ENCODE measurements at places on chromosomes 2 and 18. TPM values are rescaled to one million over a fixed set of nuclear protein-coding genes. Genes with fewer than 3 reads are reported as not detected.

The SGPP2 gene
- 8.9 TPM for total RNA-seq

The NYAP2 gene
- total RNA-seq, result 12.6 TPM

The ASXL3 gene
- 34.2 TPM for total RNA-seq

The SPDYA gene
- total RNA-seq, result 2.3 TPM

The HRH4 gene
- 0.20 TPM for total RNA-seq

The SFT2D3 gene
- total RNA-seq, result 9.8 TPM

The ICA1L gene
- total RNA-seq, result 55.8 TPM

The SRD5A2 gene
- total RNA-seq, result 0.59 TPM

The TMEFF2 gene
- 46.7 TPM for total RNA-seq

The KYNU gene
- 2.4 TPM for total RNA-seq

The SPATA3 gene
- not detected for total RNA-seq

The FSIP2 gene
- total RNA-seq, result 4.1 TPM

The DSC1 gene
- 0.10 TPM for total RNA-seq

The ARHGAP15 gene
- 53.1 TPM for total RNA-seq

The RELCH gene
- 34.7 TPM for total RNA-seq

The CRYGD gene
- total RNA-seq, result 0.83 TPM

The SERPINB12 gene
- total RNA-seq, result not detected
